Stimulated activated CD4-positive, alpha-beta T cell treated with anti-CD3 and anti-CD28 coated beads, Interleukin-1b, Interleukin-23, amount 100 ng/mL, for 4 hours (primary cell): ENCODE measurements at places on chromosomes 6 and 20.

GRCh38 chr6:125099211-125100073, 54.1 kb upstream of the TPD52L1 start:
- peak; percentile 3 for DNase-seq

GRCh38 chr20:41068806-41069205, 40.2 kb downstream of the TOP1 start:
- no peak for DNase-seq

DNA sequence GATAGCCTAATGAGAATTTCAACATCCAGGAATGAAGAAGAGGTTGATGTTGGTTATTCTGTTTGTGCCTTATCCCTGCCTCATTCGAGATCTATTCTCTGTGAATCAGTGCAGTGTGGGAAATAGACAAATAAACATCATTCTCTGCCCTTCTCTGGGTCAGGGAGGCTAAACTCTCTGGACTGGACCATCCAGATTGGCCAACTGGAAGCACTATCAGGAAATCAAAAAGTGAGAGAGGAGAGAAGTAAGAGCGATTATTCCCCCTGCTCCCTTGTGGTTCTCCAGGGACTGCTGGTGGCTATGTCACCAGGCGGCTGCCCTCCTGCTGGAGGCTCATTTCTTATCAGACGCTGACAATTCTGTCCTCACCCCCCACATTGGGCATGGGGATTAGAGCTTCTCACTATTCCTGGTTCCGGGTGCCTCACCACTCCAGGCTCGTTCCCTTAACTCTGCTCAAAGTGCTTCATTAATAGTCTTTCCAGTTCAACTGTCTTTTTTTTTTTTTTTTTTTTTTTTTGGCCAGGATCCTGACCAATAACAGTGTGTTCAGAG, 201.7 kb upstream of the RREB1 start:
- no peak for DNase-seq

GRCh38 chr6:143441680-143442545, 8.6 kb downstream of the ADAT2 start:
- no peak for DNase-seq

- no peak for DNase-seq
Measured at GRCh38 chr20:45016089-45016671, 49.9 kb downstream of the STK4 start.

- DNase-seq: no peak
Measured at GRCh38 chr6:121188356-121188755, 145.9 kb downstream of the TBC1D32 start.

DNA sequence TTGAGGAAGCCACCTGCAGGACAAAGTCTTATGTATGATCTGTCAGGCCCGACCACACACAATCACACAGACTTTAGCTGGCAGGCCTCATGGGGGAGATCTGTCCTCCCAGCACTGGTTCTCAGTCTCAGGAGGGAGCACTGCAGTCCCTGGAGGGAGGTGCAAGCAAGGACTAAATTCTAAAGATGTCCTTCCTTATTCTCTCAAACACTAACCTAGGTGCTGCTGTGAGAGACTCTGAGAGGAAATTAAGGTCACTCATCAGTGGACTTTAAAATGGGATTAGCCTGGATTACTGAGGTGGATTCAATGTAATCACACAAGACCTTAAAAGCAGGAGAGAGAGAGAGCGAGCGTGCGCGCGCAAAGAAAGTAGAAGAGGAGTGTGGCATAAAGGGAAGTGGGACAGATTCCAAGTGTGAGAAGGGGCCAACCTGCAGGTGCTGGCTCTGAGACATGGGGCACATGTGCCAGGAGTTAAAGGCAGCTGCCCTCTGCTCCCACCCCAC, 14.3 kb downstream of the GLO1 start:
- DNase-seq: no peak

DNA sequence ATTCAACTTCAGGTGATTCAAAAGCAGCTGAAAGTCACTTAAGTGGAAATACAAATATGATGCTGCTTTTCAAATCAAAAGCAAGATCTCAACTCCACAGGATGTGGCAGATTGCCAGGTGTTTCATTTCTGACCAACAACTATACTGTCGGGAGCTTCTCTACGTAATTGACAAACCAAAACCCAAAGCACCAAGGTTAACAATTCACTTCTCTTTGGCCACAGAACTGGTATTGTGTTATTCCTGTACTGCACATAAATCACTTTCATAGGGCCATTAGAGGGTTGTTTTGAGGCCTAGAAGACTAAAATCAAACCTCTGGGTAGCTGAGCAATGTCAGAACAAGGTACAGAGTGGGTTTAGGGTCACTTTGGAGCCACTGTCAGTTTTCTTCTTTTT, 169.7 kb downstream of the HAO1 start:
- DNase-seq: no peak

DNA sequence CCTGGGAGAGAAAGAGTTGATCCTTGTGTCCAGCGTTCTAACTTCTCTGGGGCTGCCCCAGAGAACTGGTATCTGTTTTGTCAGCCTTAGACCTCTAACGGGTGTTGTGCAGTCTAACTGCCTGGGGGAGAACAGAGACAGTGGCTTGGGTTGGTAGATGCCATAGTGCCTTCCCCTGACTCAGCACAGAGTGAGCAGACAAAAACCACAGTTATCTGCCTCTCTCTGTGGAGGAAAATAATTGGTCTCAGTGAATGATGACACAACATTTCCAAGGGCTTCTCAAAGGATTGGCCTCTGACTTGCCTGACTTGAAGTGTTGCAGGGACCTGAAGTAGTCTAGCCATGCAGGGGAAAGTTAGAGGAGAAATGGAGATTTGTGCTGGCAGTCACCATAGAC, 226.2 kb upstream of the MAN1A1 start:
- DNase-seq: no peak

DNA sequence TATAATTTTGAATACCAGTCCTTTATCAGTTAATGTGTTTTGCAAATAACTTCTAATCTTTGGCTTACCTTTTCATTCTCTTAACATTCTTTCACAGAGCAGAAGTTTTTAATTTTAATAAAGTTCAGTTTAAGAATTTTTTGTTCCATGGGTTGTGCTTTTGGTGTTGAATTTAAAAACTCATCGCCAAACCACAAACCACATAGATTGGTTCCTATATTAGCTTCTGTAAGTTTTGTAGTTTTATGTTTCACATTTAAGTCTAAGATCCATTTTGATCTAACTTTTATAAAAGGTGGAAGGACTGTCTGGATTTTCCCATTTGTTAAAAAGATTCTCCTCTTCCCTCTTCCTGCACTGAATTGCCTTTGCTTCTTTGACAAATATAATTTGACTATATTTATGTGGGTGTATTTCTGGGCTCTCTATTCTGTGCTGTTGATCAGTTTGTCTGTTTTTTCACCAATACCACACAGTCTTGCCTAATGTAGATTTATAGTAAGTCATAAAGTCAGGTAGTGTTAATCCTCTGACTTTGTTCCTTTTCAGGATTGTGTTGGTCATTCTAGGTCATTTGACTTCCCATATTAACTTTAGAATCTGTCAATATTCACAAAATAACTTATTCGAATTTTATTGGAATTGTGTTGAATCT, 17.5 kb upstream of the SDCBP2 start:
- DNase-seq: no peak

- no peak for DNase-seq
Measured at GRCh38 chr20:54133434-54134427, 40.1 kb downstream of the CYP24A1 start.

- DNase-seq: no peak
Measured at GRCh38 chr6:4294636-4295035, 159.3 kb upstream of the ECI2 start.

GRCh38 chr20:51768759-51769517, 748 bp upstream of the ATP9A start:
- DNase-seq: no peak

GRCh38 chr20:45253261-45253660, 1.1 kb downstream of the SLPI start:
- no peak for DNase-seq

DNA sequence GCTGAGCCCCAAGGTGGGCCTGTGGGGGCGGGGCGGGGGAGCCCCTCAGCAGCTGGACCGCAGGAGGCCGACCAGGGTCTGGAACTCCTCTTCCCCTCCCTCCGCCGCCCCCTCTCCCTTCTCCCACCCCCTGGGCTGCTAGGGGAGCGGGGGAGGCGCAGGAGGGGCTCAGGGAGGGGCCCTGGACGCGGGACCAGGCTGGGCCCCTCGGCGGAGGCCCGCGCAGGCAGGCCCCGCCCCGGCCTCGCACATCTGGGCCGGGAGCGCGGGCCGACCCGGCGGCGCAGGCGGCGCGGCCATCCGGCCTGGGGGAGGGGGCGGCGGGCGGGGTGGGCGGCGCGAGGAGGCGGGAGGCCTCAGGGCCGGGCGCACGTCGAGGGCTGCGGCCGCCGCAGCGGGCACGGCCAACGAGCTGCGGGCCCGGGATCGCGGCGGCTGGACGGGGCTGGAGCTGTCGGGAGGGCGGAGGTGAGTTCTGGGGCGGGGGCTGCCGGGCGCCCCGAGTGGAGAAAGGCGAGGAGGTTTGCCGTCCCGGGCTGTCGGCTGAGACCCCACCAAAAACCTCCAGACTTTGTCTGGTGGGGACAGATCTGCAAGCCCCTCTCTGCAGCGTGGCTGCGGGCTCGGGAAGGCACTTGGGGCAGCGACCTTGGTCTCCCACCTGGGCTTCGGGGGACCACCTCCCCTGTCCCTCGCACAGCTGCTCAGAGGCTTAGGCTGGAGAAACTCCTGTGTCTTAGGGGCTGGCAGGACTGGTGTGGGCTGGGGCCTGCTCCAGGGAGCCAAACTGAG, at the start of gene HSPA12B:
Gene HSPA12B, plus strand, starts transcription at position 359 of the 792 bp plus-strand sequence. CDS start 5,990 bp downstream, outside the sequence.
- DNase-seq: no peak

GRCh38 chr20:48684501-48685041, 143.2 kb downstream of the PREX1 start:
- no peak for DNase-seq

GRCh38 chr6:12001706-12002435, 10.2 kb upstream of the HIVEP1 start:
- DNase-seq: no peak

DNA sequence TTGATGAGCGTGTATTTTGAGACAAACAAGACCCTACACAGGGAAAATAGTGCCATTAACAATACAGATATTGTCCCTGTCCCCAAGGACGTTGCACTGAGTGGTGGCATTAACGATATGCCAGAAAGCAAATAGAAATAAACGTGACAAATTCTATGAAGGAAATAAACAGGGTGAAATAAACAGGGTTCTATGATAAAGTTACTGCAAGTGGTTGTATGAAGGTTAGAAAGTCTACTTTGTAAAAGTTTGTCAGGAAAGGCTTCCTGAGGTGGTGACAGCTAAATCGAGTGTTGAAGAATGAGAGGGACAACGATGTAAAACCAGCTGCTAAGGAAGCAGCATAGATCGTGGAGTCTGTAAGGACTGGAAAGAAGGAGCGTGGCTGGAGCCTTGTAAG, 380.2 kb downstream of the LAMA2 start:
- DNase-seq: no peak

DNA sequence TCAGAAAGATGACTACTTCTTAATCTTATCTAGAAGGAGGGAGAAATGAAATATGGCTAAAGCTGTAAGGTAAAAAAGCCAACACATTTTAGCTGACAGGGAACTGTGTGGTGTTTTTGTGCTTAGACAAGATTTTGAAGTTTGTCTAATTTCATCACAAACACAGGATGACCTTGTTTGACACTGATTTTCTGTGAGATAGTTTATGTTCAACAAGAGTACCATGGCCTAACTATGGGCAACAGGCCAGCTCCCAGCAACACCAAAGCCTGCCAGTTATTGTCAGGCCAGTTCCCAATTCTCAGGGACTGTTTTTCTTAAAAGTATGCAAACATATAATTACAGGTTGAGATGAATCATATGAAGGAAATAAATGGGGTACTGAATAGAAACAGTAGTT, 5.5 kb upstream of the ABCF1 start:
- DNase-seq: no peak
